Ovary (tissue), 10 donors: ENCODE measurements at places on chromosomes 13 and 19.

- no peak for DNase-seq
These were observed 4.0 kb upstream of the NAPA start for GRCh38 chr19:47518854-47519253.

DNA sequence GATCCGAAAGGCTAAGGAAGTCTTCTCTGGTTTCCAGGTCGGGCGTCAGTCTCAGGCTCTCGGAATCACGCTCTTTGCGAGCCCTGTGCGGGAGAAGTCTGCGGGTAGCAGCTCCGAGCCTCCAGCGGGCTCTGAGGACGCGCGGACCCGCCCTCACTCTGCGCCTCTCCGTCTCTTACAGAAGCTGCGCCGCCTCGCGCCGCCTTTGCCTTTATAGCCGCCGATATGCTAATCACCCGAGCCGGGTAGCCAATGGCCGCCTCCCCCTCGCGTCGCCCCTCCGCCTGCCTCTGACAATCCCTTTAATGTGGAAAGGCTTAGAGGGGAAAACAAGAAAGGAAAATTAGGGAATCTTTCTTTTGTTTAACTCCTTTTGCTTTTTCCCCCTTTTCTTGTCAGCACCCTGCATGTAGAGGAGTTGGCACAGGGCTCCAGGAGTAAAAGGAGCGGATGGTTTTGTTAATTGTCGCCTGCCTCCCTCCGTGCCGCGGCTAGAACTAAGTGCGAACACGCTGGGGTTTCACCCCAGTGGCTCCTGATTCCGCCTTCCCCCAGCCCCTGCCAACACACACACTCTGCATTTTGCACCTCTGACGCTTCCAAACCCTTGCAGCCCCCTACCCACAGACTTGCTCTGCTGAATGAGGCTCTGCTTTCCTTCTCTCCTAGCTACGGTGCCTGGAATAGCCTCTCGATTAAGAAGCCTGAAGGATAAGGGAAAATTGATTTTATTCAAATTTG is at the start of gene PCDH8:
PCDH8 (minus strand) TSS at position 186 of the 741 bp plus-strand sequence. CDS start 204 bp downstream, outside the sequence.
- no peak for DNase-seq

DNA sequence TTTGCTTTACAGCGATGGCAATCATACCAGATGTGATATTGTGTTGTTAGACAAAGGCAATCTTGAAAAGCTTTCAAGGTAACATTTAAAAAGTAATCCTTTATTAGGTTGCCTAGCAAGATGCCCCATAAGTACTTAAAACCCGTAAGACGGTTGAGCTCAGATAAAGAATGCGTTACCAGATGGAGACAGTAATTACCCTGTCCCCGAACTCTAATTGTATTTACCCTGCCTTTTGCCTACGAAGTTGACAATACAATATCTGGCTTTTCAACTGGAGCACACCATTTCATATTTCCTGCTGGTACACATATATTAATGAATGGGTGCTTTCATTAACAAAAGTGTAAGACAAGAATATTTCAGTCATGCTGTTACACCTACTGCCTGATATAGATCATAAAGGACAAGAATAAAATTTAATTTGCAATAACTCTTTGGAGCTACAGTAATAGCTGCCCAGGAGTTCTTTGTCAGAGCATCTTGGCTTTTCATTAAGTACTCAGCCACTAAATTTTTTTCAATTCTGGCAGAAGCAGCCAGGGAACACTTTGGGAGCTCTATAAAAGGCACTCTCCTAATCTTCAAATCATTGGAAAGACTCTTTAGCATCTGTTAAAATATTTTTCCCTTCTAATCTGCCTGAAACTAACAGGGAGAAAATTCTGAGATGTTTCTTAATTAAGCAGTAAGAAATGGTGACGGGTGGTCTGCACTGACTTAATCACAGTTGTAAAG is 63.8 kb downstream of the DCT start:
- DNase-seq: no peak

DNA sequence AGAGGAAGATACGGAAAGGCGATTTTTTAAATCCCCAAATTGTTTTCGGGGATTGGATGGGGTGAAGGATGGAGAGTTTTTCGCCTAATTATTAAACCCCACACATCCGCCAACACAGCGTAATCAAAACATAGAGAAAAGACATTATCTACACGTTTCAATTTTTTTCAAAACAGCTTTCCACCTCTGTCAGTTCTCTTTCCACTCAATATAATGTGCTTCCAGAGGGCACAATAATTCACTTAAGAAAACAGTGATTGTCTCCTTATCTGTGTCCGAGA is 435 bp upstream of the OBI1 start:
- DNase-seq: no peak

DNA sequence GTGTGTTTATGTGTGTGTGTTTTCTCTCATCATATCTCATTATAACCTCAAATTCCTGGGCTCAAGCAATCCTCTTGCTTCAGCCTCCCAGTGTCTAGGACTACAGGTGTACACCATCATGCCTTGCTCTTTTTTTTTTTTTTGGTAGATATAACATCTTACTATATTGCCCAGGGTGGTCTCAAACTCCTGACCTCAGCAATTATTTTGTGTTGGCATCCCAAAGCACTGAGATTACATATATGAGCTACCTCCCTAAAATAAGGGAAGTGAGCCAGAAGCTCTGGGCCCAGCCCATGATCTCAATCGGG is 448 bp upstream of the ZNF543 start:
- no peak for DNase-seq

- DNase-seq: no peak
These were observed 39.3 kb downstream of the TM9SF2 start for GRCh38 chr13:99540530-99540929.

DNA sequence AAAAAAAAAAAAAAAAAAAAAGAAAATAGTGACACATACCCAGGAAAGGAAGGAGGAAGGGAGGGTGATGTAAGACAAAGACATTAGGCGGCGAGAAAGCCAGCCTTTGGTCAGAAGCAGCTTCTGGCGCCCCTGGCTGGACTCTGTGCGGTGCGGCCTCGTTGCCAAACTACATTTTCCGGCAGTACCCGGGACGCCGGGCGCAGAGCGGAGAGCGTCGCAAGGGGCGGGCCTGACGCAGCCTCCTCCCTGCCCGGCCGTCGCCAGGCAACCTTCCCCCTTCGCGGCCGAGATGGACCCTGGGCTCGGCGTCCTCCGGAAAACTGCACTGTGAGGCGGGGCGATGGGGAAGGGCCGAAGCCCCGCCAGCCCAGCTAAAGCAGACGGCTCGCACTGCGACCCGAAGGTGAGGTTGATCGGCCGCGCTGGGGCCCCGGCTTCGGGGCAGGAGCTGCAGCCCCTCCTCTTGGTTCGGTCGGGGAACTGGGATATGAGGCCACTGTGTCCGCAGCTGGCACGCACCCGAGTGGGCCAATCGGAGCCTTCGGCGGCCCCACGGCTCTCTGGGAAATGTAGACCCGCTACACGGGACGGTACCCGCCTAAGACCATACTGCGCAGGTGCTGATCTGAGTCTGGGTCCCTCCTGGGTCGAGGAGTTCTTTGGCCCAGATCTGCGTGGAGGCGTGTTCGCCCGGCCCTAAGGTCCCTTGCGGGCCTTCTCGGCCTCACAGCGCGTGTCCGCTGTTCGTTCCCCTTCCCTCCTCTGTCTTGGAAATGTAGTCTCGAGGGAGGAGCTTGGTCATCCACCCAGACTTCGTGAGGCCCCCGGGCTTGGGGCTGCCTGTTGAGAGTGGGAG is 2.3 kb upstream of the MZF1 start:
- DNase-seq: peak; percentile 95
